ENCODE measurements at places on chromosomes 13 and 19. TPM values are rescaled to one million over a fixed set of nuclear protein-coding genes. Genes with fewer than 3 reads are reported as not detected.

The PDE4A gene
- total RNA-seq, result 1.5 TPM

The NALCN gene
- total RNA-seq, result 0.53 TPM

The CEACAM21 gene
- not detected for total RNA-seq

The SUGP2 gene
- 123 TPM for total RNA-seq

The LACC1 gene
- 0.84 TPM for total RNA-seq

The ZNF563 gene
- 3.7 TPM for total RNA-seq

The TRPM4 gene
- total RNA-seq, result 3.1 TPM

The KLK14 gene
- not detected for total RNA-seq

The NCLN gene
- total RNA-seq, result 12.2 TPM

The ACTL9 gene
- total RNA-seq, result not detected

The MUC16 gene
- 0.07 TPM for total RNA-seq

The TLE5 gene
- 148 TPM for total RNA-seq

The RFPL4AL1 gene
- total RNA-seq, result not detected

The C19orf73 gene
- 1.7 TPM for total RNA-seq

The XPO4 gene
- 32.4 TPM for total RNA-seq

The CILP2 gene
- total RNA-seq, result 1.0 TPM

The HIPK4 gene
- total RNA-seq, result not detected

The SERP2 gene
- 8.1 TPM for total RNA-seq

The HSD17B14 gene
- 27.6 TPM for total RNA-seq

The VAV1 gene
- not detected for total RNA-seq

The ZNF100 gene
- 18.9 TPM for total RNA-seq

The GSX1 gene
- total RNA-seq, result not detected

The ICAM4 gene
- total RNA-seq, result not detected

The CLEC4M gene
- total RNA-seq, result not detected

The U2AF2 gene
- 238 TPM for total RNA-seq

The NCCRP1 gene
- total RNA-seq, result 1.0 TPM

The FFAR1 gene
- not detected for total RNA-seq

The TTC9B gene
- not detected for total RNA-seq

The F10 gene
- 6.8 TPM for total RNA-seq

The TMEM238 gene
- 0.15 TPM for total RNA-seq

The ZNF816 gene
- 27.7 TPM for total RNA-seq

The GPATCH1 gene
- total RNA-seq, result 7.0 TPM

The ZNF730 gene
- total RNA-seq, result 59.2 TPM

The WDR62 gene
- 22.4 TPM for total RNA-seq

The SLC6A16 gene
- total RNA-seq, result 5.0 TPM

The CYP4F11 gene
- not detected for total RNA-seq

The CYSLTR2 gene
- total RNA-seq, result not detected
